ENCODE measurements at places on chromosomes 7 and 10.

- DNase-seq, result no peak
These were observed 70.4 kb upstream of the ATRNL1 start for GRCh38 chr10:115022733-115023132.

DNA sequence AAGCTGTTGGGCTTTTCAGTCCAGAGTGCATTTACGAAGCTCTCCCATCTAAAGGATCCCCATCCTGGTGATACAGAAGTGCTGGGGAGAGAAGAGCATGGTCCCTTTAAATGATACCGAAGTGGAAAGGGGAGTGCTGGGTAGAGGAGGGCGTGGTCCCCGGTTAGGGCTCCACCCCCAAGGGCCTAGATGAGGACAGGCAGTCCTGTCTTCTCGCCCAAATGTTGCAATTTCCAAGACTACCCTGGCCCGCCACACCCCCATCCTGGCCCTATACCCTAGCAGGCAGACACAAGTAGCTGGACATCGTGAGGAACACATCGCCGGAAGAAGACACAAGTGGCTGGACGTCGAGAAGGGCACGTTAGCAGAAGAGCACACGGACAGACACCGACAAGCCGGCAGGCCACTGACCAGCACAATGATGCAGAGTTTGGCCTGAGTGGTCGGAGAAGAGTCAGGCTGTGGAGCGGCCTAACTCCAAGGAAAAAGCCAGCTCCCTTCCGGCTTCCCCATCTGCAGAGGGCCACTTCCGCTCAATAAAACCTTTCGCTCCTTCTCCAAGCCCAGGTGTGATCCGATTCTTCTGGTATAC, 439.5 kb upstream of the NRP1 start:
- DNase-seq, result no peak

DNA sequence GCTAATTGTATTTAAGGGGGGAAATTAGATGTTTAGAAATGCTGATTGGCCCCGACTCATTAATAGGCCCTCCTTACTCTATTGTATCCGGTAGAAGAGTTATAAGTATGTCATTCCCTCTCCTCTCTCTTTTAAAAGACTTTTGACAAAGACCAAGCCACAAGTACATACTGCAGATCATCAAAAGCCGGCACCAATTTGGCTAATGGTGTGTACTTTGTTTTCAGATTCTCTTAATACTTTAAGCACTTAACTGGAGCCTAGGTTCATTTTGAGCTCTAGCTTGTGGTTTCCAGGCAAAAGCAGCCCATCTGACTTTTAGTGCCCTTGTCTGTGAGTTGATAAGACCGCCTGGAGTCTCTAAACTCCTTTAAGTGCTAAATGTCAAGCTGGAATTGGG, 210.0 kb upstream of the LYZL1 start:
- DNase-seq, result no peak

DNA sequence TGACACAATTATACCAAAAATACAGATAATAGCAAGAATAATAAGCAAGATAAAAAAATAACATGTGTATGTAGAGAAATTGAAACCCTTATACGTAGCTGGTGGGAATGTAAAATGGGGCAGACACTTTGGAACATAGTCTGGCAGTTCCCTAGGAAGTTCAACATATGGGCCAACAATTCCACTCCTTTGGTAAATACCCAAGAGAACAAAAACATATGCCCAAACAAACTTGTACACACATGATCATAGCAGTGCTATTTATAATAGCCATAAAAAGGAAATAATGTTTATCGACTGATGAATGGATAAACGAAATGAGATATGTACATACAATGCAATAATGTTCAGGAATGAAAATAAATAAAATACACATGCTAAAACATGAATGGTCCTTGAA, 462.4 kb upstream of the SORCS1 start:
- no peak for DNase-seq

- no peak for DNase-seq
These were observed 7.6 kb upstream of the ORAI2 start for GRCh38 chr7:102425639-102426267.

DNA sequence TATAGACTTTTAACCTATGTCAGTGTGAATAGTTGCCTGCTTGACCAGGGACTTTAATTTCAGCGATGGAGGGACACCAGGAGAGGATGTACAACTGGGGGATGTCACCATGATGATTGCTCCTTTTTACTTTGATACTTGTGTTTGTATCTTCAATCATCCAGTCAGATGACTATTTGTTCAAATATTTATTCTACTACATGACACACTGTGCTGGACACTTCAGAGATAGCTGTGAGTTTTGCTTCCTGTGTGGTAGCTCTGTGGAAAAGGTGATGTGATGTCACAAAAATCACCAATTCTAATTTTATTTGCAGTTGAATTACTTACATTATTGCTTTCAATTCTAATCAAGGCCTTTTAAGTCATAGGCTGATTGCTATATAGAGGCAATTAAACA, 62.7 kb upstream of the CREB5 start:
- DNase-seq, result no peak

- DNase-seq, result no peak
These were observed 8.6 kb downstream of the GJD4 start for GRCh38 chr10:35613597-35614226.

DNA sequence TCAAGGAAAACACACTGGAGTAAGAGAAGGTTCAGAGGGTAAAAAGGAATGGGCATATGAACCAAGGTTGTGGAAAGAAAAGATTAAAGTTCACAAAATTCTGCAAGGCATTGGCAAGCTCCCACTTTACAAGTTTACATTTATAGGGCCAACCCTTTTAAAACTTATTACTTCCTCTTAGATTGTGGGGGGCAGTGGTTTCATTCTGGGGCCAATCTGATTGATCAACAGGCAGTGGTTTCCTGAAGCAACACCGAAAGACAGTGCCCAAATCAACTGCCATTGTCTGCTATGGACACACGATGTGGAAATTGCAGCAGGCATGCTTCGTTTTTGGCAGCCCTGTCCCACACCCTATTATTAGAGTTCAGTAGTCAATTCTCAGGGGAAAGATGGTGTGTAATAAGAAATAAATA, 154.0 kb downstream of the SGMS1 start:
- no peak for DNase-seq

DNA sequence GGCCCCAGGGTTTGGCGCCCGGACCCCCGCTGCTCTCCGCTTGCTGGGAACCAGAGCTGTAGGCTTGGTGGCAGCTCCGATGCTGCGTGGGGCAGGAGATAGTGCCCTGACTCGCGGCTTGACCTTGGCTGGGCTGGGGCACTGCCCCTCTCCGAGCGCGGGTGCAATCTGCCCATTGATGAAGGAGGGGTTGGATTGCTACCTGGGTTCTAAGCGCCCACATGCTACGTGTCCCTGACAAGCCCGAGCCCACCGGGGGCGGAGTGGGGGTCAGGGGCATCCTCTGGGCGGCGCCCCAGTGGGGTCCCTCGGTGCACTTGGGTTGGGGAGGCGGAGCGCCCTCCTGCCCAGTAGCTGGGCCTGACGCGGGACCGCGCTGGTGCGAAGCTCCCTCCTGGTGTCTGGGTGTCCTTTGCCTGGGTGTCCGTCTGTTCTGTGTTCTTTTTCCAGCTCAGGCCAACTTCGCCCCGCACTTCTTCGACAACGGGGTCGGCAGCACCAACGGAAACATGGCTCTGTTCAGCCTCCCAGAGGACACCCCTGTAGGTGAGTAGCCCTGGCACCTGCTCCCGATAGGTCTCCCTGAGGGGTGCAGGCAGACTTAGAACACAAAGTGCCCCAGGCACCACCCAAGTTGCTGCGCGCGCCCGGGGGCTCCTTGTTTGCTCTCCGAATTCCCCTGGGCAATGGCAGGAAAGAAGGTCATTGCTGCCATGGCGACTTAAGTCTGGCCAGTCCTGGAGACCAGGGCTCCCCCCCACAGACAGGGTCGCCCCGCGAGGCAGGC, 900 bp downstream of the CDHR1 start:
- DNase-seq, result no peak

GRCh38 chr7:24854866-24855265, 97.6 kb upstream of the GSDME start:
- DNase-seq, result no peak

GRCh38 chr10:90337316-90337715, 520.5 kb downstream of the HTR7 start:
- no peak for DNase-seq

DNA sequence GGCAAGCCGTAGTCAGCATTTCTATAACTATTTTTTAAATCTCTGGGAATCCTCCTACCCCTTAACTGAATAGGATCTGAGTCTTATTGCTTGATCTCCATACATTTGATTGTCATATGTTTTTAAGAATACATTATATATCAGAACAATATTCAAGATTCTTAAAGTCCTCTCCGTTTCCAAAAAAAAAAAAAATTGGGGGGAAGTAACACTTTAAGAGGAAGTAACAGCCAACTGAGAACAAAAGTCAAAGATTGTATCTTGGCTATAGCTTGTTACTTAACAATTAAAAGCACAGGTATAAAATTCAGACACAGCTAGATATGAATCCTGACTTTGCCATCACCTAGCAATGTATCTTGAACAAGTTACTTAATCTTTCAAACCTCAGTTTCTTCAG, 169.9 kb upstream of the ADO start:
- no peak for DNase-seq

DNA sequence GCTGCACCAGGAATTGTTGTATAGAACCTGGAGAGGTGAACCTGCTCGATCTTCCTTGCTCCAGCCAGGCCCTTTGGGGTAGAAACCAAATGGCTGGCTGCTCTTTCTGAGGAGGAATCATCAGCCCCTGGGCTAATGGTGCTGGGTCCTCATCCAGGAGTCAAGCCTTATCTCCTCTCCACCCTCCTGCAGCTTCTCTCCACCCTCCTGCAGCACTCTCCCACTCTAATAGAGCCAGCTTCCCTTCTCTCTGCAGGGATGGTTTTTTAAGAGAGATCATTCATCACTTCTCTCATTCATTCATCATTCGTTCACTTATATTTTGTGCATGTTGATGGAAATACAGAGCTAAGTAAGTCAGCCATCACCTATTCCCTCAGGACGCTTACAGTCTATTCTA, 103.5 kb downstream of the XPNPEP1 start:
- no peak for DNase-seq

DNA sequence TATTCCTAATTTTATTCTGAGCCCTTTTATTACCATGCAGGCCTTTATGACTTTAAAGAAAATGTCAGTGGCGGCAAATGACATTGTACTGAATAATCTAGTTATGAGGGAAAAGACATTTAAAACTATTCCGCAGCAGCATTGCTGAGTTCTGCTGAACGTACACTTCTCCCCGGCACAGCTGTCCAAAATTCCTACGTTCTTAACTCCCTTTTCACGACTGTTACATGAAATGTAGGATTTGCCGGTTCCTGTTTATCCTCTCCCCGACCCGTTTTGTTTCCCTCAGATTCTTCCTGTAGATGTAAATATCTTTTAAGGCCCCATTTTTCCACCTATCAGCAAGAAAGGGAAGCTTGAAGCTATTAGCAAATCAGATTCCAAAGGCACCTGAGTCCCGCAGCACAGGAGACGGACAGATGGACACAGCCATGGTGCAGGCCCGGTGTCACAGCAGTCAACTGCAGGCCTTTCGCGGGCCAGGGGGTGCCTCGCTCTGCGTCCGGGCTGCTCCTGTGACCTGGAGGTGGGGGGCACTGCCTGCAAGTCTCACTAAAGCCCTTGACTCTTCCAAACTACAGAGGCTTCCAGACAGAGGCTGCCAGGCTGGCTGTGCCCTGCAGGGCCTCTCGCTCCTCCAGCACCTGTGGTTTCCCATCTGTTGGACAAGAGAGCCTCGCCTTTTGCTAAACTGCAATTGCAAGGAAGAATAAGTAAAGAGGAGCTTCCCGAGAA, 485.0 kb upstream of the MGMT start:
- DNase-seq, result no peak

GRCh38 chr7:30988351-30989005, 24.7 kb downstream of the GHRHR start:
- peak; percentile 39 for DNase-seq

DNA sequence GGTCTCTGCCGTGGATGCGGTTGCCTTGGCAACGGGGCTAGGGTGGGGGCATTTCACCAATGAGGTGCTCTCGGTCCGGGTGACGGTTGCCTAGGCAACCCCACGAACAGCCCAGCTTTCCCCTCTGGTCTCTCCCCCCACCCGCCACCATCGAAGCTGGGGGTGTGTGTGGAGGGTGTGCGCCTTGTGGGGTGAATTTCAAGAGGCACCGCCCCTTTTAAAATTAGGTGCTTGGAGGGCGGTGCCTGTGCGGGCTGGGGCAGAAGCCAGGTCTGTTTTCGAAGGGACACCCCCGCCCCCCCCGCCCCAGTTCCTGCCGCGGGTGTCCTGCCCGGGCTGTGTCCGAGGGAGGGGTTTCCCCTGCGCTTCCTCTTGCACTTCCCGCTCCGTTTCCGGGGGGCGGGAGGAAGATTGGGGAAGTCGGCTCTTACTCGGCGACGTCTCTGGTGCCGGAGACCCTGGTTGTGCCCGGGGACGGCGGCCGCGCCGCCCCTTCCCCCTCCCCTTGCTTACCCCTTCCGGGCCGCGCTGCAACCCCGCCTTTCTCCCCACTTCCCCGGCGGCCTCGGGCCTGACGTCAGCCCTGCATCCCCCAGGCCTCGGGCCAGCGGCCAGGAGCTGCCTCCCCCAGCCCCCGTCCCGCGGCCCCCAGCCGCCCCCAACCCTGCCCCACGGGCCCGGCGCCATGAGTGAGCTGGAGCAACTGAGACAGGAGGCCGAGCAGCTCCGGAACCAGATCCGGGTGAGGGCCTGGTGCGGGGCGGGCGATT, 2.2 kb downstream of the GNB2 start:
- DNase-seq, result peak; percentile 80
